Stimulated activated CD4-positive, alpha-beta T cell treated with anti-CD3 and anti-CD28 coated beads, Interleukin-4, amount 100 ng/mL, for 24 hours (primary cell): ENCODE measurements at places on chromosomes 4 and X.
A peak's percentile ranks its signal among the peaks of the same experiment; 100 is the strongest.

DNA sequence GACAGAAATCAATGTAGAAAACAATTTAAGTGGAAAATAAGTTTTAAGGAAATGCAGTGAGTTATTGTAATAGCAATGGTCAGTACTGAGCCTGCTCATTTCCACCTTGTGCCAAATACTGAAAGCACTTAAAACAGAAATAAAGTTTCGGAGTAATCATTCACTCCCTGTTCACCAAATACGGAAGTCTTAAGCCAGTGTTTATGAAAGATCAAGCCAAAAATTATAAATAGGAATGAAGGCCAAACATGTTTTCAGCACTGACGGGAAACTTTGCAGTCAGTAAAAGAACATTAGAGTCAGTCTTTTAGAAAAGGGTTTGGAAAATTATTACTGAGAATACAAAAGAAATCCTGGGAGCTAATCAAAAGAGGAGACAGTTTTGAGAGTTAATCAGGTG, 178.6 kb downstream of the DMD start:
- DNase-seq, result no peak

DNA sequence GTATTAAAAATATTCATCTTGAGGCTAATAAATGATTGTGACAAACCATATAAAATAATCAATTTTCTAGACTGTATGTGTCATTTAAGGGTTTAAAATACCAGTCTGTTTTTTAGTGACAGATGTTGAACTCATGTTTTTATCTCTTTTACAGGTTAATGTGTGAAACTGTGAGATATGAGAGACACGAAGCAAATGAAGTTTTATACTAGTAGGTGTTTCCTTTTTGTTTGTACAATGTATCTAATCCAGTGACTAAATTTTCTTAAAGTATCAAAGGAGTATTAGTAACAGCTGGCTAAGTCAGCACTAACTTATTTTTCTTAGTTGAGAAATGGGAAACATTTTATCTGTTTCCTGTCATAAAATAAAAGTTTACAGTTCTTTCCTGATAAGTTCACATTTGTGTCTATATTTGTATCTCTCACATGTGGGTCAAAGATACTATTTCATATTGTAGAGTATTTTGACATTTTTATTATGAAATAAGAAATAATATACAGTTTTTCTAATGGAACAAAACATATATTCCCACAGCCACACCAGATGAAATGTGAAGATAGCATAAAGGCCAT, 90.3 kb downstream of the RAPGEF2 start:
- DNase-seq, result no peak

DNA sequence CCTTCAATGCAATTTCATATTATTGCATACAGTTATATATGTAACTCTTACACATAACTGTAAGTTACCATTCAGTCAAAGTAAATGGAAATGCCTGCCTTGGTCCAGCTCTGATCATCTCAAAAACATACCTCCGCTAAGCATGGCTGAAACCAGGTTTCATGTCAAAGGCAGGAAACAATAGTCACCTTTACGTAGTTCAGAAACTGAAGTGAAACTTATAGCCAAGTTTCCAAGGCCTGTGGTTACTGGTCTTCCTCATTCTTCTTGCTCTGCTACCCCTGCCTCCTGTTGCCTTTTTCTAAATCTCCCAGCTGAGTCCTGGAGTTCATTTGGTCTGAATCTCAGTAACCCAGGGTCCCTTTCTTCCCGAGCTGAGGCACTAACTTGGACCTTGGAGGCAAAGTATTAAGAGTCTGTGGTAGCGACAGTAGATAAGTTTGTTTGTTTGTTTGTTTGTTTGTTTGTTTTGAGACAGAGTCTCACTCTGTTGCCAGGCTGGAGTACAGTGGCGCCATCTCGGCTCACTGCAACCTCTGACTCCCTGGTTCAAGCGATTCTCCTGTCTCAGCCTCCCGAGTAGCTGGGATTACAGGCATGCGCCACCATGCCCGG, 30.8 kb downstream of the DAPP1 start:
- DNase-seq, result peak; percentile 46

- DNase-seq, result peak; percentile 34
Observed at GRCh38 chr4:129641179-129641578, 545.2 kb downstream of the C4orf33 start.

DNA sequence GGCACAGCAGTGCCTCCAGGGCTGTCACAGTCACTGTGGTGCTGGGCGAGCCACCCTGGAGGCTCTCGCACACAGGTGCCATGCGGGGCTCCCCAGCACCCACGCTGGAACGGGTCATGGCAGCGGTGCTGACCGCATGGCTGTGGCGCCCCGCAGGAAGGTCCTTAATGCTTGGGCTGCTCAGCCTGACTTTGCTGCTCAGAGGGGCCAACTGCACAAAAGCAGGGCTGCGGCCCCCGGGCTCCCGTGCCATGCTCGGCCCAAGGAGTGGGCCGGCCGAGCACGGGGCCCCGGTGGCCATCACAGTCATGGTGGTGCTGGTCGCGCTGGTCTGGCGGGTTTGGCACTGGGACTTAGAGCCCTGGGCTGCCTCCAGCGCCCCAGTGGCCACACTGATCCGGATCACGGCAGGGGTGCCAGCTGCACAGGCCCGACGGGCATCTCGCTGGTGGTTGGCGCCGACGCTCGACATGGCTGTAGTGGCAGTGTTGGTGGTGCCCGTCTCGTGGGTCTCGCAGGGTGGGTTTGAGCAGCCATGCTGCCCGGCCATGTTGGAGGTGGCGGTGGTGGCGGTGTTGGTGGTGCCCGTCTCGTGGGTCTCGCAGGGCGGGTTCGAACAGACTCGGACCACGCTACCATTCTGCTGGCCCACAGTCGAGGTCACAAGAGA, 10.2 kb upstream of the RENBP start:
- DNase-seq, result no peak

- no peak for DNase-seq
Observed at GRCh38 chr4:113331811-113332210, 282.4 kb downstream of the ANK2 start.
